Heart right ventricle (tissue), 16 donors: ENCODE measurements at places on chromosomes 11 and 22. TPM values are rescaled to one million over a fixed set of nuclear protein-coding genes. Genes with fewer than 3 reads are reported as not detected.

DNA sequence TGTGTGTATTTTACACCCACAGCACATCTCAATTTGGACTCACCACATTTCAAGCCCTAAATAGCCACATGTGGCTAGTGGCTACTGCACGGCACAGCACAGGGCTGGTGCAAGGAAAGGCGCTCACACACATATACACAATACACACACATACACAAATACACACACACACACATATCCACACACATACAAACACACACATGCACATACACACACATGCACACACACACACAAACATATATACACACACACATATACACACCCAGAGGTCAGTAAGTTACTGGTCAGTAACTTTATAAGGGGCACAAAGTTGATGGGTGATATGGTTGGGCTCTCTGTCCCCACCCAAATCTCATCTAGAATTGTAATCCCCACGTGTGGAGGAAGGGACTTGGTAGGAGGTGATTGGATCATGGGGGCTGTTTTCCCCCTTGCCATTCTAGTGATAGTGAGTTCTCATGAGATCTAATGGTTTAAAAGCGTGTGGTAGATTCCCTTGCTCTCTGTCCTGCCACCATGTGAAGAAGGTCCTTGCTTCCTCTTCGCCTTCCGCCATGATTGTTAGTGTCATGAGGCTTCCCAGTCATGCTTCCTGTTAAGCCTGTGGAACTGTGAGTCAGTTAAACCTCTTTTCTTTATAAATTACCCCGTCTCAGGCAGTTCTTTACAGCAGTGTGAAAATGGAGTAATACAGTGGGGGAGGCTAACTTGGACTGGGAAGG, 37.6 kb upstream of the DKK3 start:
- no peaks in the 10 kb centered on the region for H3K27me3 ChIP-seq
- H3K4me1 ChIP-seq: peaks cover 17% of the 10 kb centered on the region
- H3K4me3 ChIP-seq: no peak overlapping the region
- H3K36me3 ChIP-seq: no peaks in the 10 kb centered on the region
- DNase-seq: no peak

DNA sequence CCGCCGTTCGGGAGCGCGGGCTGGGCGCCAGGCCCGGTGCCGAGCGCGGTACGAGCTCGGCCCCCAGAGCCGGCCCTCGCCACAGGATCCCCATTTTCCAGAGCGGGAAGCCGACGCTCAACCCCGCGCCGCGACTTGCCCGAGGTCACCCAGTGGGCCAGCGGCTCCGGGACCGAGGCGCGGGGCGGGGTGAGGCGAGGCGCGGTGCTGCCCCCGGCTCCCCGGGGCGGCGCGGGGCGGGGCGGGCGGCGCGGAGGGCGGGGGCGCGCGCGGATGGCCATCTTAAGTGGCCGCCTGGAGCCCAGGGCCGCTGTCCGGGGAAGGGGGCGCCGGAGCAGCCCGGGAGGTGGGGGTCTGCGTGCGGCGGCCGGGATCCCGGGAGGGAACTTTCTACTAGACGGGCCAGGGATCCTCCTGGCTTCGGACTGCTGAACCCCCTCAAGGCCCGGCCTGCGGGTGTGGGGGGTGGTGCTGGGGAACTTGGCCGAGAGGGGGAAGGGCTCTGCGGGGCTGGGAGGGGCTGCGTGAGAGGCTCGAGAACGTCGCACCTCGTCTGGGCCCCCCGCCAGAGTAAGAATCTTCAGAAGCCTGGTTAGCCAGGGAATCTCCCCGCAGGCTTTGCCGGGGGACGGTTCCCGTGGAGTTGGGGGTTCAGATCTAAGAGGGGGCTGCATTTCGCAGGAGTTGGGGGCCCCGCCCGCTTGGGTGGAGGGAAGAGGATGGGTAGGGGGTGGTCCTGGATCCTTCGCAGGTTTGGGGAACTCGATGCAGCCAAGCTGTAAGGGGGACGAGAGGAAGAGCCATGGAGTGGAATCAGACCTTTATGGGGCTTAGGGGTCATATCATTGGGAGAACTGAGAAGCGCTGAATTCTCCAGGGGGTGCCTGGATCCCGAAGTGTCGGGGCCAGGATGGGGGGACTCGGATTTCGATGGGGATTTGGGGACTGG, 678 bp upstream of the INPPL1 start:
- H3K36me3 ChIP-seq: no peaks in the 10 kb centered on the region
- H3K4me1 ChIP-seq: peaks cover 13% of the 10 kb centered on the region
- peak; percentile 82 for DNase-seq
- no peaks in the 10 kb centered on the region for H3K27me3 ChIP-seq

FOLR3 gene
- not detected for total RNA-seq

GRCh38 chr11:34769224-34769623, 147.0 kb downstream of the APIP start:
- no peaks in the 10 kb centered on the region for H3K4me1 ChIP-seq
- H3K27me3 ChIP-seq: peaks cover 12% of the 10 kb centered on the region
- DNase-seq: no peak
- H3K4me3 ChIP-seq: no peak overlapping the region
- no peak overlapping the region for H3K27ac ChIP-seq

GRCh38 chr11:31764766-31765165, 46.4 kb downstream of the PAX6 start:
- no peaks in the 10 kb centered on the region for H3K27me3 ChIP-seq
- H3K4me1 ChIP-seq: no peaks in the 10 kb centered on the region
- no peak overlapping the region for H3K4me3 ChIP-seq
- no peak for DNase-seq
- no peaks in the 10 kb centered on the region for H3K36me3 ChIP-seq

ASPHD2 gene
- 1.8 TPM for total RNA-seq

GRCh38 chr11:75673977-75674582, 5.2 kb upstream of the MAP6 start:
- H3K4me1 ChIP-seq: no peaks in the 10 kb centered on the region
- H3K27me3 ChIP-seq: no peaks in the 10 kb centered on the region
- DNase-seq: no peak
- no peaks in the 10 kb centered on the region for H3K36me3 ChIP-seq
- no peak overlapping the region for H3K27ac ChIP-seq

DNA sequence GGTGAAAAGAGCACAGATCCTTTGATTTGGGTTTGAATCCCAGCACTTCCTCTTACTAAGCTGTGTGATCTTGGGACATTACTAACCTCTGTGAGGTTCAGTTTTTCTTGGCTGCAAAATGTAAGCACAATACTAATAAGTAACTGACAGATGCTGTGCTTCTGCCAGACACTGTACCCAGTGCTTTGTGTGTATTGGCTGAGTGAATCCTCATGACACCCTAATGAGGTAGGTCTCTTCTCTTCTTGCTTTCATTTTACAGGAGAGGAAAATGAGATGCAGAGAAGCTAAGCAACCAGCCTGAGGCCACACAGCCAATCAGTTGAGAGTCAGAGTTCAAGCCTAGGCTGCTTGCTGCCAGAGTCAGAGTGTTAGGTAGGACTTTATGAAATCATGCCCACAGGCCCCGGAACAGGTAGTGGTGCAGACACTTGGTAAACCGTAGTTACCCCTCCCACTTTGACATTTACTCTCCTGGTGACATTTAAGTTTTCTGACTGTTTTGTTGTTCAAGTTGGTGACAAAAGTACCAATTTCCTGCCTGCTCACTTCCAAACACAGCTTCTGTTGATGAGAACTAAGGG, 21.2 kb downstream of the PTPRJ start:
- no peaks in the 10 kb centered on the region for H3K36me3 ChIP-seq
- DNase-seq: no peak
- no peak overlapping the region for H3K4me3 ChIP-seq
- H3K27me3 ChIP-seq: no peaks in the 10 kb centered on the region

- H3K4me1 ChIP-seq: peaks cover 15% of the 10 kb centered on the region
- no peak overlapping the region for H3K4me3 ChIP-seq
- no peaks in the 10 kb centered on the region for H3K36me3 ChIP-seq
- no peak for DNase-seq
- no peak overlapping the region for H3K27ac ChIP-seq
Measured at GRCh38 chr11:13283636-13284035, 6.0 kb downstream of the BMAL1 start.

CNGA4 gene
- not detected for total RNA-seq

GRCh38 chr22:43169310-43170130, 17.4 kb downstream of the TTLL12 start:
- no peak overlapping the region for H3K27ac ChIP-seq
- H3K4me1 ChIP-seq: no peaks in the 10 kb centered on the region
- peaks cover 19% of the 10 kb centered on the region for H3K36me3 ChIP-seq
- no peak overlapping the region for H3K4me3 ChIP-seq

DBX1 gene
- not detected for total RNA-seq

DDI1 gene
- not detected for total RNA-seq

- H3K4me1 ChIP-seq: peaks cover 39% of the 10 kb centered on the region
- H3K27ac ChIP-seq: no peak overlapping the region
- peaks cover 61% of the 10 kb centered on the region for H3K36me3 ChIP-seq
- no peak for DNase-seq
Measured at GRCh38 chr22:20113551-20114310, 2.2 kb upstream of the RANBP1 start.

DNA sequence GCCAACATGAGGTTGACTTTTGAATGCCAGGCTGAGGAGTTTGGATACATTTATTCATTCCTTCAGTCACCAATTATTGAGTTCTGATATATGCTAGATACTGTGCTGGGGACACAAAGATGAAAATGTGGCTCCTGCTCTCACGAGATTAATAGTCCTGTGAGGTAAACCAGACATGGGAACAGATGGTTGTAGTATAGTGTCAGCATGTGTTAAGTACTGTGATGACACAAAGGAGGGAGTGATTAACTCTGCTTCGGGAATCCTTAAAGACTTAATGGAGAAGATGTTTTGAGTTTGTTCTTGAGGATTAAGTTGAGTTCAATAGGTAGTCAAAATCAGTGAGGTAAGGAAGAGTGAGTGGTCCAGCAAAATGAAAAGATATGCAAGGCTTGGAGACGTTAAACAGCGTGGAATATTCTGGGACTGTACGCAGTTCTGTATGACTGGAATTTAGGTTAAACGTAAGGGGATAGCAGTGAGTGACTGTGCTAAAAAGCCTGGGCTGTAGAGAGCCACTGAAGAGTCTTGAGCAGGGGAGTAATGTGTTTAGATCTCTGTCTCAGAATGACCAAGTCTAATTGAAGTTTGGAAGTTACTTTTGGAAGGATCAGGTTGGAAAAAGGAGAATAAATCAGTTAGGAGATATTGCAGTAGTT, 11.8 kb downstream of the RNF121 start:
- H3K4me1 ChIP-seq: peaks cover 4% of the 10 kb centered on the region
- H3K36me3 ChIP-seq: no peaks in the 10 kb centered on the region
- no peak overlapping the region for H3K27ac ChIP-seq
- no peak for DNase-seq

C11orf65 gene
- 0.64 TPM for total RNA-seq

GRK3 gene
- 5.5 TPM for total RNA-seq

DNA sequence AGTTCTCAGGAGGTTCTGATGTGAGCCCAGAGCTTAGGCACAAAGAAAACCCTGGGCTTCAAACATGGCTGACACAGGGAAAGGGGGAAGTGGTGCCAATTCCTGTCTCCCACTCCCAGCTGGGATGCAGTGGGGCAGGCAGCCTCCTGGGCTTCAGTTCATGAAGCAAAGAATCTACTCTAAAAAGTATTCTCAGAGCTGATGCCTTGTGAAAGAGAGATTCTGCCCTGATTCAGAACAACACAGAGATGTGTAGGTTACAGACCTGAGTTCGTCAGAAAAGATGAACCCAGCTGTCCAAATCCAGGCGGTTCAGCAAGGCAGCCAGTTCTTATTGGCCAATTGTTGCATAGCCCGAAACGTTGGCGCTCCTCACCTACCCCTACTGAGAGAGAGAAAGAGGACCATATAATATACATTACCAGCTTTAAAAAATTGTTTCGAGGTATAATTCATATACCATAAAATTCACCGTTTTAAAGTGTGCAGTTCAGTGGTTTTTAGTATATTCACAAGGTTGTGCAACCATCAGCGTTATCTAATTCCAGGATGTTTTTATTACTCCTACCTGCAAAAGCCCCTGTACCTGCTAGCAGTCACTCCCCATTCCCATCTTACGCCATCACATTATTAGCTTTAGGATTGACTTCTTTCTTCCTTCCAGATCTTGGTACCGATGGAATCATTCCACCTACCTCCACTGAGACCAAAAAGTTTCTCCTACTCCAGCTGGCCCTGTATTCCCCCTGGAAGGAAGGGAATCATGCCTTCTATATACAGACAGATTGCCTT, 7.2 kb upstream of the TLCD5 start:
- H3K36me3 ChIP-seq: no peaks in the 10 kb centered on the region
- no peak overlapping the region for H3K4me3 ChIP-seq
- peaks cover 21% of the 10 kb centered on the region for H3K27me3 ChIP-seq
- DNase-seq: no peak

DNAJB13 gene
- not detected for total RNA-seq

SLC22A25 gene
- total RNA-seq: not detected

GRCh38 chr11:65355776-65356393, 1.3 kb downstream of the TIGD3 start:
- peak overlapping the region; percentile 12 for H3K27ac ChIP-seq
- peak; percentile 52 for DNase-seq
- H3K36me3 ChIP-seq: peaks cover 21% of the 10 kb centered on the region
- H3K4me1 ChIP-seq: peaks cover 35% of the 10 kb centered on the region
- H3K27me3 ChIP-seq: peaks cover 8% of the 10 kb centered on the region

GRCh38 chr11:8604078-8604723, 10.2 kb upstream of the STK33 start:
- peak; percentile 46 for DNase-seq
- H3K4me3 ChIP-seq: no peak overlapping the region
- H3K4me1 ChIP-seq: no peaks in the 10 kb centered on the region
- H3K27me3 ChIP-seq: peaks cover 4% of the 10 kb centered on the region
- peak overlapping the region; percentile 10 for H3K27ac ChIP-seq

SYNGR1 gene
- total RNA-seq: 31.5 TPM

DNA sequence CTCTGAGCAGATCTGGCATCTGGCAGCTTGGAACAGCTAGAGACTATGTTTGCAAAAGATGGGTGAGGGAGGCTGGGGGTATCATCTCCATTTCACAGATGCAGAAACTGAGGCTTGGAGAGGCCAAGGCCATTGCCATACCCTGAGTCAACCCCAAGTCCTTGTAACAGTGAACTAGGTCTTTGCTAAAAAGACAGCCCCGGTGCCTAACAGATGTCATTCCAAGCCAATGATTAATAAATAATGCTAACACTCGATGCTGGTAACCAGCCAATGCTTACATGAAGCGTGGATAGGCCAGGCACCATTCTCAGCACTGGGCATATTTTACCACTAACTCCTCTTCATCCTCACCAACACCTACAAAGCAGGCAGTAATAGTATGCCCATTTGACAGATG, 164.0 kb downstream of the MN1 start:
- no peak for DNase-seq
- no peaks in the 10 kb centered on the region for H3K36me3 ChIP-seq
- no peaks in the 10 kb centered on the region for H3K27me3 ChIP-seq
- no peaks in the 10 kb centered on the region for H3K4me1 ChIP-seq
